Esophagus muscularis mucosa (tissue), 4 donors: ENCODE measurements at places on chromosomes 16 and 17. TPM values are rescaled to one million over a fixed set of nuclear protein-coding genes. Genes with fewer than 3 reads are reported as not detected.

DNA sequence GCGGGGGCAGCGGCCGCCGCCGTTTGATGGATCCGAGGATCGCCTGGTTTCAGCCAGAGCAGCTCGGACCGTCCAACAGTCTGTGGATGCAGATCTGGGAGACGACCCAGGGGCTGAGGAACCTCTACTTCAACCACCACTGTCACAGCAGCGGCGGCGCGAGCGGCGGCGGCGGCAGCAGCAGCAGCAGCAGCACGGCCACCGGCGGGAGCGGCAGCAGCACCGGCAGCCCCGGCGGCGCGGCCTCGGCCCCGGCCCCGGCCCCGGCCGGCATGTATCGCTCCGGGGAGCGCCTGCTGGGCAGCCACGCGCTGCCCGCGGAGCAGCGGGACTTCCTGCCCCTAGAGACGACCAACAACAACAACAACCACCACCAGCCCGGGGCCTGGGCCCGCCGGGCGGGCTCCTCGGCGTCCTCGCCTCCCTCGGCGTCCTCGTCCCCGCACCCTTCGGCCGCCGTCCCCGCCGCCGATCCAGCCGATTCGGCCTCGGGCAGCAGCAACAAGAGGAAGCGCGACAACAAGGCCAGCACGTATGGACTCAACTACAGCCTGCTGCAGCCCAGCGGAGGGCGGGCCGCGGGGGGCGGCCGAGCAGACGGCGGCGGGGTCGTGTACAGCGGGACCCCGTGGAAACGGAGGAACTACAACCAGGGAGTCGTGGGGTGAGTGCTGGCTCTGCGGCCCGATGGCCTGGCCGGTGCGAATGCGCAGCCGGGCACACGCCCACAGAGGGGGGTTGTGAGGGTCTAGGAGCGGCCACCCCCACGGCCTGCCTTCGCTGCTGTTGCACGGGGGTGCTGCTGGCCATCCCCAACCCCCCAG is 702 bp downstream of the TENT4B start:
- peak overlapping the region; percentile 91 for H3K27ac ChIP-seq
- H3K4me3 ChIP-seq = peak overlapping the region; percentile 88
- peaks cover 54% of the 10 kb centered on the region for H3K4me1 ChIP-seq
- DNase-seq = no peak
- no peaks in the 10 kb centered on the region for H3K27me3 ChIP-seq

DNA sequence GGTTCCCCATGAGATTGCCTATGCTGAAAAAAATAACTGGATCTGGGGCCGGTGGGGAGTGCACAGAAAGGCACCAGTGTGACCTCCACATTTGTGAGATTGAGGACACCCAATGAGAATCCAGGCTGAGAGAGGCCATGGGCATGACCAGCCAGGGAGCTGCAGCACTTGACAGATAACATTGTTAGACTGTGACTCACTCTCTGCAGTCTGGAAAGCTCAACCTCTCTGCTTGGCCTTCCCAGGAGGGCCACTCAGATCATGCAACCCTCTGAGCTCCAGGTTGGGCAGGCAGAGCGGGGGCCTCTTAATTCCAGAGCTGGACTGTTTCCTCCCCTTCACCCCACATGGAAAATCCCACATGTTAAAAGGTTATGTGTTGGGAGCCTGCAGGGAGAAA is 30.1 kb downstream of the FZD2 start:
- no peak overlapping the region for H3K4me3 ChIP-seq
- no peak for DNase-seq
- no peak overlapping the region for H3K27ac ChIP-seq
- H3K27me3 ChIP-seq = no peaks in the 10 kb centered on the region

GRCh38 chr17:55427587-55427882 is 5.9 kb upstream of the MMD start:
- no peak for DNase-seq
- H3K36me3 ChIP-seq = no peaks in the 10 kb centered on the region
- no peak overlapping the region for H3K27ac ChIP-seq
- no peak overlapping the region for H3K4me3 ChIP-seq
- H3K4me1 ChIP-seq = peaks cover 24% of the 10 kb centered on the region

DNA sequence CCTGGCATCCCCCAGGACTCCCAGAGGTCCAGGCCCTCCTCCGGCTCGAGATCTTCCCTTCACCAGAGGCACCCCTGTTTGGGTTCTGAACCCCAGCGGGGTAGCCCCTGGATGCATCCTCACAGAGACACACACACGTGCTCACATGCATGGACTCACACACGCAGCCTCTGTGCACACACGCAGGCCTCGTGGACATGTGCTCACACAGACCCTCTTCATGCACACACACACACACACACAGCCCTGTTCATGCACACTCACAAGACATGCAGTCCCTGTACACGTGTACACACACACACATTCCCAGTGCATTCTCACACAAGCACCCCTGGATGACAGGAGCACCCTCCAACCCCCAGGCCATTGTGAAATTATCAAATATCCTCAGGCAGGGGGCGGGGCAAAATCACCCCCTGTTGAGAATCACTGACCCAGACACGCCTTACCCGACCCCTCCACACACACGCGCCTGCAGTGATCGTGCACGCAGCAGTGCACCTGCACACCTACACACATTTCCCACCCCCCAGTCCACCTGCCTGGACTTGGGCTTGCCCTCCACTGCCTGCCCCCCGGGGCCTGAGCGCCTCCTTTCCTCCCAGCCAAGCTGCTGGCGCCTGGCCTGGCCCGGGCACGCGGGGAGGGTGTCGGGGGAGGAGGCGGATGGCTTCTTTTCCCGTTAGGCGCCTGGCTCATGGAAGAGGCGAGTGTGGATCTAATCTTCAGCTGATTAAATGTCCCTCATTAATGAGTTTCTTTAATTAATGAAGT is 62.6 kb downstream of the ENGASE start:
- no peak overlapping the region for H3K4me3 ChIP-seq
- no peaks in the 10 kb centered on the region for H3K27me3 ChIP-seq
- no peaks in the 10 kb centered on the region for H3K36me3 ChIP-seq

- no peak overlapping the region for H3K4me3 ChIP-seq
- H3K27ac ChIP-seq = no peak overlapping the region
- no peaks in the 10 kb centered on the region for H3K36me3 ChIP-seq
- H3K27me3 ChIP-seq = no peaks in the 10 kb centered on the region
- no peak for DNase-seq
- no peaks in the 10 kb centered on the region for H3K4me1 ChIP-seq
Measured at GRCh38 chr16:66290431-66290830, 76.1 kb upstream of the CDH5 start.

GRCh38 chr16:81553080-81553813 is 108.6 kb downstream of the CMIP start:
- H3K4me3 ChIP-seq = no peak overlapping the region
- no peaks in the 10 kb centered on the region for H3K36me3 ChIP-seq
- DNase-seq = no peak
- peaks cover 32% of the 10 kb centered on the region for H3K4me1 ChIP-seq
- no peaks in the 10 kb centered on the region for H3K27me3 ChIP-seq

DNA sequence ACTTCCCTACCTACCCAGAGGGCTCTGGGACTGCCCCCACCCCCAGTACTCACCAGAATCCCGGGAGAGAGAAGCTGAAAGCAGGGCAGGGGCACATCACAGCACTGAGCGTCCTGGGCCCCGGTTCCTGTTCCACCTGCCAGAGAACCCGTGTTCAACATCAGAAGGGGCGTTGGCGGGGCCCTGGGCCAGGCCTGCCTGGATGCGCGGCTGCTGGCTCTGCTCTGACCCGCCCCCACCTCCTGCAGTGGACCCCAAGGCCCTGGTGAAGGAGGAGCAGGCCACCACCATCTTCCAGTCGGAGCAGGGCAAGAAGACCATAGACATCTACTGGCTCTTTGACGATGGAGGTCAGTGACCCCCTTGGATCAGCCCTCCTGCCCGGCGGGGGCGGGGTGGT is 27.7 kb downstream of the SLC12A3 start:
- no peaks in the 10 kb centered on the region for H3K27me3 ChIP-seq
- H3K4me3 ChIP-seq = no peak overlapping the region
- no peak overlapping the region for H3K27ac ChIP-seq
- no peak for DNase-seq
- H3K36me3 ChIP-seq = no peaks in the 10 kb centered on the region

- H3K4me1 ChIP-seq = peaks cover 86% of the 10 kb centered on the region
- no peak overlapping the region for H3K4me3 ChIP-seq
- H3K27me3 ChIP-seq = no peaks in the 10 kb centered on the region
- no peaks in the 10 kb centered on the region for H3K36me3 ChIP-seq
Measured at GRCh38 chr16:85314512-85314971, 202.3 kb upstream of the CIBAR2 start.

GRCh38 chr16:4583906-4584305 is 27.8 kb downstream of the C16orf96 start:
- no peak for DNase-seq
- H3K27me3 ChIP-seq = no peaks in the 10 kb centered on the region
- H3K36me3 ChIP-seq = no peaks in the 10 kb centered on the region
- H3K4me1 ChIP-seq = no peaks in the 10 kb centered on the region
- no peak overlapping the region for H3K4me3 ChIP-seq

GRCh38 chr16:74298104-74298503 is 1.5 kb downstream of the PSMD7 start:
- peak overlapping the region; percentile 87 for H3K27ac ChIP-seq
- H3K36me3 ChIP-seq = peaks cover 28% of the 10 kb centered on the region
- DNase-seq = no peak
- peak overlapping the region; percentile 92 for H3K4me3 ChIP-seq

DNA sequence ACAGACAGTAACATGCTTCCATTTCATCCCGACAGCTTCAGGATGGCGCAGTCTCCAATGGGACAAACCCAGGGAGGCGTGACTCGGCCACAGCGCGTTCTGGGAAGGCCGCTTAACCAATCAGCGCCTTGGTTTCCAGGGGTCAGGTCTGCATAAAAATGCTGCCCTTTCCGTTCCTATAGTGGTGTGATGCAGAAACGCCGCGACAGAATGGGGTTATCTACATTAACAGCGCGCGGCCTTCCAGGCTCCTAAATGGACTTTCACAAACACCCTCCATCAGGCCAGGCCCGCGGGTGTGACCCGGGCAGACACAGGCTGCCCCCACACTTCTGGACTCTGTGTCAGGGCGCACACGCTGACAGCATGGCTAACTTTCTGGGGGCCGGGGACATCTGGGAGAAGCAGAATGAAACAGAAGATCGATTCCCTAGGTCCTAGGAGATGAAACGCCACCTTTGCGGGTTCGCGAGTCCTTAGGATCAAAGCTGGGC is 792 bp downstream of the TMEM231 start:
- no peaks in the 10 kb centered on the region for H3K27me3 ChIP-seq
- no peak for DNase-seq
- peak overlapping the region; percentile 87 for H3K27ac ChIP-seq

- H3K36me3 ChIP-seq = no peaks in the 10 kb centered on the region
- peaks cover 6% of the 10 kb centered on the region for H3K4me1 ChIP-seq
- no peak overlapping the region for H3K27ac ChIP-seq
- no peak overlapping the region for H3K4me3 ChIP-seq
Measured at GRCh38 chr17:76793775-76794174, 55.9 kb downstream of the MFSD11 start.

DNA sequence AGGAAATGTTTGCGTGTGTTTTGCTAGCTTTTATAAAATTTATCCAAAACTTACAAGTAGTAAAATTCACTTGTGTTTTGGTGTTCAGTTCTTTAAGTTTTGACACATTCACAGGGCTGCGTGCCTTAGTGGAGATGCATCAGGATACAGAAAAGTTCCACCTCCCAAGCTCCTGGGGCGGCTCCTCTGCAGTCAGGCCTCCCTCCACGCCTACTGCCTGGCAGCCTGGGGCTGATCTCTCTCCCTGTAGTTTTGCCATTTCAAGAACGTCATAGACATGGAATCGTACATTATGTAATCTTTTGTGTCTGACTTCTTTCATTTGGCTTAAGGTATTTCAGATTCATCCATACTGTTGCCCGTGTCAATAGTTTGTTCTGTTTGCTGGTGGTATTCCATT is 27.2 kb upstream of the IRF8 start:
- no peaks in the 10 kb centered on the region for H3K27me3 ChIP-seq
- H3K27ac ChIP-seq = no peak overlapping the region
- no peaks in the 10 kb centered on the region for H3K36me3 ChIP-seq
- H3K4me3 ChIP-seq = no peak overlapping the region
- DNase-seq = no peak

- H3K27ac ChIP-seq = peak overlapping the region; percentile 80
- peak overlapping the region; percentile 79 for H3K4me3 ChIP-seq
- peaks cover 21% of the 10 kb centered on the region for H3K4me1 ChIP-seq
- no peak for DNase-seq
- H3K27me3 ChIP-seq = peaks cover 4% of the 10 kb centered on the region
Measured at GRCh38 chr17:5110816-5111215, 862 bp downstream of the ZNF232 start.

GRCh38 chr17:68801335-68802247 is 153.6 kb downstream of the ABCA8 start:
- no peak overlapping the region for H3K27ac ChIP-seq
- DNase-seq = no peak
- H3K36me3 ChIP-seq = no peaks in the 10 kb centered on the region

DNA sequence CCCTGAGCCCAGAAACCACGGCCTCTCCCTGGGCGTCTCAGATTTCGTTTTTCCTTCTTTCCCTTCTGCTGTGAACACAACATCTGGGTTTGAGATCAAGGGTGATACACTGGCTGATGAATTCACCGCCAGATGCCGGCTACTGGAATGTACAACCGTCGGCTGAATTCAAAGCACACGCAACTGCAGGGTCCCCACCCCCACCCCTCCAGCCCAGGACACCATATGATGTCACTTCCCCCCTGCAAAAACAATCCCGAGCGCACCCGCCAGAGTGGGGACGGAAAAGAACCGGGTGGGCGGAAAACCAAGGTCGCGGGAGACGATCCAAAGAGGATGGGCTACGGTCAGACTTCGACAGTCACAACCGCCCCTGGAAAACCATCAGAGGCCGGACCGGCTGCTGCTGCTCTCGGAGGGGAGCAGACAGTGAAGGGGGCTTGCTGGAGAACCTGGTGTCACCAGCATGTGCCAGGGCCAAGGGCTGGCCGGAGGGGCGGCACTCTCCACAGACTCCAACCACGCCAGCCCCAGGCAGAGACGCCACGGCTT is 23.3 kb downstream of the CEP295NL start:
- H3K4me3 ChIP-seq = peak overlapping the region; percentile 37
- H3K27ac ChIP-seq = peak overlapping the region; percentile 92
- DNase-seq = peak; percentile 95
- peaks cover 99% of the 10 kb centered on the region for H3K4me1 ChIP-seq

GRCh38 chr16:129075-129474 is 9.4 kb downstream of the NPRL3 start:
- DNase-seq = no peak
- no peaks in the 10 kb centered on the region for H3K27me3 ChIP-seq
- peaks cover 6% of the 10 kb centered on the region for H3K36me3 ChIP-seq
- no peak overlapping the region for H3K4me3 ChIP-seq
- no peak overlapping the region for H3K27ac ChIP-seq

DNA sequence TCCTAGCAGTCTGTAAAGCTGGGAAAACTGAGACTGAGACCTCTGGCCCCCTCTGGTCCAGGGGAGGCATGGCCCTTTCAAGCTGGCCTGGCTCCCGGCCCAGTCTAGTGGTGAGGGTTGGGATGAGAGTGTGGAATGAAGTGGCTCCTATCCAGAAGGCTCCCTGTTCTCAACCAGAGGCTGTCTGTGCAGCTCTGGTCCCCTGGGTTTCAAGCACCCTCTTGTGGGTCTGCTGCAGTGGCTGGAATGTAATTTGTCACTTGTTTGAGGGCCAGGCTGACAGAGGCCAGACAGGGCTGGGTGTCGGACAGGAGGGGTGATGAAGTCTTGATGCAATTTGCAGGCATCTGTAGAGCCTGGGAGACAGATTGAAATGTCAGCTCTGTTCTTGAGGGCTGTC is 22.1 kb upstream of the PHF12 start:
- no peaks in the 10 kb centered on the region for H3K27me3 ChIP-seq
- no peaks in the 10 kb centered on the region for H3K36me3 ChIP-seq
- DNase-seq = no peak
- H3K4me3 ChIP-seq = no peak overlapping the region

Gene MYOCD
- total RNA-seq = 146 TPM

Gene KRTAP1-5
- not detected for total RNA-seq

Gene ITPRIPL2
- 56.1 TPM for total RNA-seq

Gene MAP2K6
- total RNA-seq = 1.5 TPM
